ENCODE measurements at places on chromosomes 4 and X.

GRCh38 chrX:150486011-150486410 lies 82.4 kb upstream of the MTM1 start:
- peak; percentile 52 for DNase-seq

GRCh38 chr4:138910195-138910913 lies 105.2 kb upstream of the NOCT start:
- DNase-seq, result no peak

- no peak for DNase-seq
These were observed 101.8 kb downstream of the AGTR2 start for GRCh38 chrX:116272322-116272721.

GRCh38 chr4:85675076-85676049 lies 200.4 kb downstream of the ARHGAP24 start:
- DNase-seq, result no peak

DNA sequence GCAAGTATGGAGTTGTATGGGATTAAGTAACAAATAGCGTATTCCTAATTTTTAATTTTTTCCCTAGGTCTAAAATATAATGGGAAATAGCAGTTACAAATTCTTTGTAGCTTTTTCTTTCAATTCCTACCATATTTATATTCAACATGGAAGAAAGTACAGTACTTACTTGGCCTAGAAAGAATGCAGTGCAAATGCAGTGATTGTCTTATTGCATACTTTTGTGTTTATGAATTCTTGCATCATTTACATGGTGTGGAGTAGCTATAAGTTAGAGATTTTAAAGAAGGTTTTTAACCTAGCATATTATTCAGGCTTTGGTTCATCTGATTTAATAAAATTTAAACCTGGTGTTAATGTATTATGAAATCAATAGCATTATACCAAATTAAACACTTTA lies 263.3 kb downstream of the BMPR1B start:
- no peak for DNase-seq

DNA sequence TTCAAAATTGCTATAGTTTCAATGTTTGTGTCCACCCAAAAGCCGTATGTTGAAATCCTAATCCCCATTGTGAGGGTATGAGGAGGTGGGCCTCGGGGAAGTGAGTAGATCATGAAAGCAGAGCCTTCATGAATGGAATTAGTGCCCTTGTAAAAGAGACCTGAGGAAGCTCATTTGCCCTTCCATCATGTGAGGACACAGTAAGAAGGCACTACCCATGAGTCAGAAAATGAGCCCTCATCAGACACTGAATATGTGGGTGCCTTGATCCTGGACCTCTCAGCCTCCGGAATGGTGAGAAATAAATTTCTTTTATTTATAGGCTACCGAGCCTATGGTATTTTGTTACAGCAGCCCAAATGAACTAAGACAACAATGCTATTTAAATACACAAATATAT lies 57.7 kb upstream of the EFHC2 start:
- DNase-seq, result no peak
